NT2/D1 (cell line): ENCODE measurements at places on chromosomes 3 and 15.

GRCh38 chr3:135788146-135788545 lies 177.4 kb upstream of the PPP2R3A start:
- DNase-seq, result no peak

- DNase-seq, result no peak
Measured at GRCh38 chr3:59247402-59247841, 197.6 kb upstream of the CFAP20DC start.

- DNase-seq, result no peak
Measured at GRCh38 chr3:128496602-128497304, 3.8 kb upstream of the GATA2 start.

DNA sequence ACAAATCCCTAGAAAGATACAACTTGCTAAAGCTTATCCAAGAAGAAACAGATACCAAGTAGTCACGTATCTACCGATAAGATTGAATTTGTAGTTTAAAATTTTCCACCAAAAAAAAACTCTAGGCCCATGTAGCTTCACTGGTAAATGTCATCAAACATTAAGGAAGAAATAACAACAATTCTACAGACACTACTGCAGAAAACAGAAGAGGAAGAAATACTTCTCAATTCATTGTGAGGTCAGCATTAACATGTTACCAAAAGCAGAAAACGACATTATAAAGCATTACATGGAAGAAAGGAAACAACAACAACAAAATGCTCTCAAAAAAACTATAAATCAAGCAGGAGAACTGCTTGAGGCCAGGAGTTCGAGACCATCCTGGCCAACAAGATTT lies 27.5 kb upstream of the TM4SF19 start:
- DNase-seq, result no peak

DNA sequence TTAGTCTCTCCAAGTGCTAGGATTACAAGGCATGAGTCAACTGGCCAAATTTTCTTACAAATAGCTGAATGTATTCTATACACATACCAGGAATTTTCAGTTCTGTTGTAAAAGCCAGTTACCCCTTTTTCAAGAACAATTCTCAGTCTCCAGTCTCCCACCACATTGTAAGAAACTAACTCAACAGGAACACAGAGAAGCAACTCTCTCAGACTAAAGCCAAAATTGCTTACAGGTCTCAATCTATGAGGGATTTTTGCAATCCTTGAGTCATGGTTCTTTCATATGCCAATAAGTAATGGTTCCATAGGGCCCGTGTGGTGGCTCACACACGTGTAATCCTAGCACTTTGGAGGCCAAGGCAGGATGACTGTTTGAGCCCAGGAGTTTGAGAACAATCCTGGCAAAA lies 8.5 kb downstream of the IP6K2 start:
- DNase-seq, result no peak

- no peak for DNase-seq
Measured at GRCh38 chr3:98512576-98512975, 10.1 kb downstream of the CLDND1 start.

DNA sequence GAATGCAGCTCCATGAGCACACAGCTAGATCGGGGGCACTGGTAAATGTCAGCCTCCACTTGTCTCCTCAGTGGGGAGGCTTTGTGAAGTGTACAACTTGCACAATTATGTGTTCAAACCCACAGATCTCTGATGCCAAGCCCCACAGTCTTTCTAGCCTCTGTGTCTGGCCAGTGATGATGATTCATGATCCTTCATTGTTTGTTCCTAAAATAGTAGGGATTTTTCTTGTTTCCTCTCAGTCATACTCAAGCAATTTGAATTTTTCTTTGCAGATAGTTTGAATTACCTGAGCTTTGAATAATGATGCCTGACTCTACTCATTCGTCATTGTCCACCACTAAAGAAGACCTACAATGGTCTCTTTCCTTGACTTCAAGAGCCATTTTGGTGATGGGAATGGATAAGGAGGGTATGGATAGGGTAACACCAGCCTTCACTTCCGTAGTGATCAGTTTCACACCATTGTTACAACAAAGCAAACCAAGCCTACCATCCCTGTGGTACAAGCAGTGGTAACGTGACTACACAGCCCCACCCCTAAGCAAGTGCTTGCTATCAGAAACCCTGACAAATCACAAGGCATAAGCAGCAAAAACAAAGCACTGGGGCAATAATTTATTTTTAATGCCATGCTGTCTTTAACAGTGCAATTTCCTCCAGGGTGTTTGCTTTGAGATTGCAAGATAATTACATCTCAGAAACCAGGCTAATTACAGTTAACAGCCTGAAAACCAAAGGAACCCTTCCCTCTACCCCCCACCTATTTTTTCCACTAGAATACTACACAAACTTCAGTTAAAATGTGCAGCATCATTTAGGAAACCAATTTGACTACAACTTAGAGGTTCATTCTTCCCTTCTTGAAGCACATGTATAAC lies 114.1 kb upstream of the PPP2R3A start:
- no peak for DNase-seq

DNA sequence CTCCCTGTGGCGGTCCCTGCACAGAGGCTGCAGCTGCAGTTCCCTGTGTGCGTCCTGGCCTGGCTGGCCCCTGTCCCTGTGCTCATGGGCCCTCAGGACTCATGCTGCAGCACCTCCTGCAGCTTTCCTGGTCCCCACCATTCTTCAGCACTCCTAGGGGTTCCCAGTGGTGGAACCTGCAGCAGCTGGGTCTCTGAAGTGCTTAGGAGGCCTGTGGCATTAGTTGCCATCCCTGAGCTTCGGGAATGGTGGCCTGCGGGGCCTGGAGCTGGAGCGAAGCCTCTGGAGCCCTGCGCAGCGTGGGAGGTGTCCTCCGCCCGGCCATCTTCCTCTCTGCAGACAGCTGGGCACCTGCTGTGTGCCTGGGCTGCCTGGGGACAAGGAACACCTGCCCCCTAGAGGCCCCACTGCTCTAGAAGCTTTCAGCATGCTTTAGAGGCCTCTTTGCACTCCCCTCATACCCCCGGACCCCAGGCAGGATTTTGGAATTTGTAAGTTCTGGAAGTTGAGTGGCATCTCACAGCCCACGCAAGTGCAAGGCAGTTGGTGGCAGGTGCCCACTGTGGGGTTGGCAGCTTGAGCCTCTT lies 13.1 kb downstream of the PLXNA1 start:
- no peak for DNase-seq

DNA sequence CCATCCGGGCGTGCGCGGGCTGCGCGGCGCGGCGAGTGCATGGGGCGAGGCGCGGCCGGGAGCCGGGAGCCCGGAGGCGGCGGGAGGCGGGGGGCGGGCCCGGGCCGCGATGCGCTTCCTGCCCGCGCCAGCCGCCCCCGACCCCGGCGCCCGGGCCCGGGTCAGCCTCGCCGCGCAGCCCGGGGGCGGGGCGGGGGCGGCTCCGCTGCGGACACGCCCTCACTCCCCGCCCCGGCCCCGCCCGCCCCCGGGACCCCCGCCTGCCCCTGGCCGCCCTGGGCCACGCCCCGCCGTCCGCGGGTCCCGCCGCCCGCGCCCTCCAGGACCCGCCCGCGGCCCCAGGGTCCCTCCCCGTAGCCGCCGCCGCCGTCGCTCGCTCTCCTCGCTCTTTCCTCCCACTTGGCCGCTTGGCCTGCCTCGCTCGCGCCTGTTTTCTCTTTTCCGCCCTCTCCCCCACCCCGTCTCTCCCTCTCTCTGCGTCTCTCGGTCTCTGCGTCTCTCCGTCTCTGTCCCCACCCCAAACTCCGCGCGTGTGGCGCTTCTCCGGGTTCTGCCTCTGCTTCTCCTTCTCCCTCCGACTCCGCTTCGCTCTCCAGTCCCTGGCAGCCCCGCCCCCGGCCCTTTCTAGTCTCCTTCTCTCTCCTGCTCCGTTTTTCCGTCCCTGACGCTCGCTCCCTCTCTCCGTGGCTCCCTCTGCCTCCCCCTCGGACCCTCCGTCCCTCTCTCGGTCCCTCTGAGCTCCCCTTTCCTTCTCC lies at the start of gene PLXND1:
Gene PLXND1 (minus strand): TSS at position 41 of the 755 bp plus-strand sequence. CDS start 37 bp downstream, at position 4.
- DNase-seq, result no peak

GRCh38 chr3:194598771-194599557 lies 34.3 kb downstream of the TMEM44 start:
- no peak for DNase-seq

GRCh38 chr3:20145874-20146273 lies 40.1 kb downstream of the SGO1 start:
- no peak for DNase-seq

GRCh38 chr15:43253431-43254403 lies 13.0 kb downstream of the TGM5 start:
- DNase-seq, result no peak

GRCh38 chr15:60424006-60424405 lies 26.2 kb upstream of the ANXA2 start:
- DNase-seq, result no peak

- no peak for DNase-seq
Measured at GRCh38 chr3:169362868-169363267, 300.6 kb downstream of the MECOM start.

DNA sequence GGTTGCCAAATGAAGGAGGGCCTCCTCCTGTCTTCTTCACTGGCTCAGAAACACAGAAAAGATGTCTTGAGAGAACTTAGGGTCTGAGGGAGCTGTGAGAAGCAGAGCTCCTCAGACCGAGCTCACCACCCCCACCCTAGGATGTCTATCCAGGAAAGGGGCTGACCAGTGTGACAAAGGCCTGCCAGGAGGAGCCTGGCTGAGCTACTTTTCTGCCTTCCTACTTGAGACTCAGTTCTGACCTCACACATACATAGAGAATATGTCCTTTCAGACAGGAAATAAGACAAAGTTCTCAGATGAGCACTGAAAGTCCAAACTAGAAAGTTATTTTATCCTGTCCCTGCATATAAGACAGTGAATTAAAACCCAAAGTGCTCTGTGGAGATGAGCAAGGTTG lies 54.5 kb downstream of the KIF9 start:
- no peak for DNase-seq

GRCh38 chr3:62798000-62798399 lies 77.2 kb downstream of the CADPS start:
- DNase-seq, result no peak

GRCh38 chr15:35168464-35168863 lies 83.4 kb upstream of the NANOGP8 start:
- DNase-seq, result no peak

DNA sequence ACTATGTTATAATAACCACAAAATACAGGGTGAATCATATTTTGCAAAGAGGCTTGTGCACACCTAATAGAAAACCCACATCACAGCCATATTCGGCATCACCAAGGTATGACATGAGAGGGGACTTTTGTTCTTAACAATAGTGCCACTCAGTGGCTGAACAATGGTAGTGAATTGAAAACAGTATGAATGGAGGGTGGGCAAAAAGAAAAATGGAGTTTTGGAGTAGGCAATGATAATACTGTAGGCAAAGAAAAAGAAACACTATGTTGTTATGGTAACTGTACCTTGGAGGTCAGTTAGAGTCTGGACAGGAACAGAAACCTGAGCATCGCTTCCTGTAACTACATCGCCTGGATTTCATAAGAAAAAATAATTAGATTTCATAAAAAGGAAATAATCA lies 348.6 kb downstream of the PLCL2 start:
- DNase-seq, result peak; percentile 20

- DNase-seq, result no peak
Measured at GRCh38 chr3:45180051-45180450, 33.9 kb upstream of the CDCP1 start.

DNA sequence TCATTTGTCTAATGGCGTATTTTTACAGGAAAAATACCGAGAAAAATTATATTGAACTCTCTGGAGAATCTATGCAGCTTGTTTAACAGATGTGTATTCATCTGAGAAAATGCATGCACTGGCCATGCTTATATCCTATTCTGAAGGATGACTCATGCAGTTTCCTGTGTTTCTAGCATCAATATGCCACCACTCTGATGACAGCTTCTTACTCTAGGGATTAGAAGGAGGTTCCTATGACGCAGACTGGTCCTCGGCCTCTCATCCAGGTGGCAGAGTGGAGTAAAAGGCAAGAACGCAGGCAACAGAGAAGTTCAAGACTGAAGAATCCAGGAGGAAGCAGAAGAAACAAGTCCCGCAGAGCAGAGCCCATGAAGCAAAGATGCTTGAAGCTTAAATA lies 910.0 kb upstream of the ROBO1 start:
- no peak for DNase-seq

- DNase-seq, result no peak
Measured at GRCh38 chr3:130918328-130918727, 24.4 kb downstream of the ATP2C1 start.

- DNase-seq, result no peak
Measured at GRCh38 chr15:78101423-78102105, 9.2 kb downstream of the SH2D7 start.

DNA sequence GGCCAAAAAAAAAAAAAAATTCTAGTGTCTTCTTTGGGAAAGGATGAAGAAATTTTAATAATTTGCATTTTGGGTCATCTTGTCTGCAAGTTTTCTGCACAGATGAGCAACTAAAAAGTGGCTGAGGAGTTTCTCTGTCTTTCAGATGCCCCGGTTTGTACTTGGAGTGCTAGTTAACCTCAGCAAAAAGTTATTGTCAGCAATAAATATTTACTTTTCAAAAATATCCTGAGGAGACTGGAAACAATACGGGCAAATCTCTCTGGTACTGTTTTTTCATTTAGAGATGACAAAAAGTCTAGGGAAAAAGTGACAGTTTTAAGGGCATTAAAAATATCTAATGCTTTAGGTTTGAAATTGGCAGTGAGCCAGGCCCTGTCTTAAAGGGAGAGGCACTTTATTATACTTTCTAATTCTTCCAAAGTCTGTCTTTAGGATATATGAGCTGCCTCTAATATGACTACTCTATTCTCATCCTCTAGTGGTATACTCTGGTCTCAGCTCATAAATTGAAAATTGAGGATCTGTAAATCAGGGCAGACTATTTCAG lies 436.0 kb upstream of the NR2F2 start:
- no peak for DNase-seq

- DNase-seq, result peak; percentile 47
Measured at GRCh38 chr3:57596495-57597126, 533 bp downstream of the ARF4 start.

- DNase-seq, result no peak
Measured at GRCh38 chr3:164155400-164155799, 922.9 kb downstream of the SI start.

DNA sequence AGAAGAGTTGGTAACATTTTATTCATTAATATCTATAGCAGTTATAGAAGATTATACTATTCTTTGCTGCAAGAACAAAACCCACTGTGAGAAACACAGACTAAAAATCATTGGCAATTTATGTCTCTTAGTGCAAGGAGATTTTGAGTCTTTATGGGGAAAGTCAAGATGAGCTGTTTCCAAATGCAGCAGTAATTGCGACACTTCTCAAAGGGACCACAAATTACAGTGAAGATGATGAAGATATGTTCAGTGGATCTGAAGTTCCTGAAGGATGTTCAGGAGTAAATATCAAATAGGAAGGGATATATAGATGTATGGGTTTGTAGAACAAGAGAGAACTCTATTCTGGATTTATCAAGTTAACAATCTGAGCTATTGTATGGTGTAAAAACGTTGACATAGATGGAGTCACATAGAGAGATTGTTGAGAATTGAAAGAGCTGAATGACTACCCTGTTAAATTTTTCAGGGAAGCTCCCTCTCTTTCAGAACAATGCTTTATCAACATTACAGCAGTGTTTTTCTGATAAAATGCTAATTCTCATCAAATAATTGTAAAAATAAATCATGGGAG lies 71.8 kb downstream of the DTWD1 start:
- no peak for DNase-seq

GRCh38 chr15:88113613-88114308 lies 142.8 kb downstream of the NTRK3 start:
- no peak for DNase-seq
